ENCODE measurements at places on chromosomes 7 and 10.

DNA sequence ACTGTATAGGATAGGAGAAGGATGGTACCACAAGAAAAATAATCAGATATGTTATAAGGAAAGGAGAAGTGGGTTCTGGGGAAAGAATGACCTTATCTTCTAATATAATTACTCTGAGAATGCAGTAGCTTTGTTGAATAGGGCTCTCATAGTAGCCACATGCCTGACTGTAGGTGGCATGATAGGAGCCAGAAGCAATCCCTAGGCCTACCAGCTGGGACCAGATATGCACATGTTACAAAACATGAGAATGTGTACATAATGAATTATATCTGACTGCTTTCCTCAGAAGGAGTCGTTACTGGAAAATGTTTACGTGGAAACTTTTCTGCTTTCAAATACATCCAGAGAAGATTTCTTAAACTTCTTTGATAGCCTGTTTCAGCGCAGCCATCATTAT, 53.2 kb upstream of the FAM3C start:
- DNase-seq = no peak

GRCh38 chr10:73644767-73645166, 3.5 kb upstream of the MYOZ1 start:
- DNase-seq = no peak

DNA sequence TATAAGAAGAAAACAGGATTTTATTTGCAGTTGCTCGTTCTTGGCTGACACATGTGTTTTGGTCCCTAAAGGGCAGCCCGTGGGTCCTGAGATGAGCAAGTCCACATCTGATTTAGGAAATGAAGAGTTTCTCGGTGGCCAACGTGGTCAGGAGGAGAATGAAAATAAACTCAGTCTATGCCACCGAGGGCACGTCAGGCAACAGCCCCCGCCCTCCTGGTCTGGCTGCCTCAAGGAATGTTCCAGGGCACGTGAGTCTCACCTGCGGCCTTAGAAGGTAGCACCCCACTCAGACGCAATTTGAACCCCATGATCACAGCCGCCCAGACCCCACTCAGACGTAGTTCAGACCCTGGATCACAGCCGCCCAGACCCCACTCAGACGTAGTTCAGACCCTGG, 197.2 kb downstream of the ADARB2 start:
- no peak for DNase-seq

DNA sequence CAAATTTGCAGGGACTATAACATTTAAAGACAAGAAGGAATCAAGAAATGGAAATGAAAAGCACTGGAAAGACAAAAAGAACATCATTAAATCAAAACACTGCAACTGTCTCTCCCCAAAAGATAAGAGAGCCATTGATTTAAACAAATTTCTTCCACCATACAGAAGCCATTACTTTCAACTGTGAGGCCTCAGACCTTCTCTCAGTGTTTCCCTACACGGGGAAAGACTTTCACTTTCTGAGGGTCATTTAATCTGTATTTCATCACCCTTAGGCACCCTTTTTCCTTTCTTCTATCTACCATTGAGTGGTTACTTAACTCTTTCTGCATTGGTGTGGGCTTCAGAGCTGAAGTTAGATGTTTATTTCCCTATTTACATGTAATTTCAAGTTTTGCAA, 47.5 kb downstream of the CCDC172 start:
- DNase-seq = no peak

- DNase-seq = no peak
Observed at GRCh38 chr7:132778761-132779160, 202.5 kb upstream of the PLXNA4 start.

DNA sequence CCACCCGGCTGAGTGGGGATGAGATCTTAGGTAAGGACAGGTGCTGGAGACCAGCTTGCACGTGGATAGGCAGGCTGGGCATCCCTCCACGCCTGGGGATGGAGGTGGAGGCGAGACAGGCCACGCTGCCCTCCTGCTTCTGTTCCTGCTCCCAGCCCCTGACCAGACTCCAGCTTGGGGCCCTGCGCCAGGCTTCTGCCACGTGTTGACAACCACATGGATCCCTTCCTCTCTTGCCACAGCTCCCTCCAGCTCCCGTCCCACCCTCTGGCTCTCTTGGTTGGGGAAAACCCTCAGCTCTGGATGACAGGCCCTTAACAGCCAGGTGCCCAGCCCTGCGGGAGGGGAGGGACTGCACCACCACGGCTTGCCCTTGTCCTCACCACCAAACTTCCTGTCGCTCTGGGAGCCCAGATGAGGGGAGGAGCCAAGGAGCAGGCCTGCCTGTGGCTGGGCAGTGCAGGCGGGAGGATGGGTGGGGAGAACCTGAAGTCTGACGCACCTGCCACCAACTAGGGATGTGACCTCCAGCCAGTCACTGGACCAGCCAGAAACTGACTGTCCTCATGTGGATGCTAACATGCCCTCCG, 36.0 kb downstream of the KCNH2 start:
- peak; percentile 73 for DNase-seq

- DNase-seq = no peak
Observed at GRCh38 chr7:6376820-6377219, 70.9 kb downstream of the DAGLB start.

- no peak for DNase-seq
Observed at GRCh38 chr10:70498970-70499835, 20.6 kb downstream of the PALD1 start.

DNA sequence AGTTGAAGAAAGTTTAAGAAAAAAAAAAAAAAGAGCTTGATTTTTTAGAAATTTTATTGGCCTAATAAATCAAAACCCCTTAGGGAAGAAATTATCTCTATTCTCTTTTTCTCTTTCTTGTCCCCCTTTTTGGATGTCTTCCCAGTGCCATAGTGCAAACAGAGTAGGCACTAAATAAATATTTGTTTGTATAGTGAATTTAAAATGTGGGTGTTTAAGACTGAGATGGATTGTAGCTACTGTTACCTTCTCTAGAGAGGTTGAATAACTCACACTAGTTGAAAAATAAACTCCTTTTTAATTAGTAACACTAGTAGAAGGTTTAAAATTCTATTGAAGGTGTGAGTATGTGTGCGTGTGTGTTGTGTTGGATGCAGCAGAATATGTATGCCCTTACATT, 783.8 kb downstream of the NXPH1 start:
- DNase-seq = no peak

- no peak for DNase-seq
Observed at GRCh38 chr7:158176561-158177173, 411.0 kb downstream of the PTPRN2 start.

- DNase-seq = no peak
Observed at GRCh38 chr7:1939434-1940401, 269.6 kb downstream of the ELFN1 start.

GRCh38 chr7:47386273-47386835, 195.6 kb downstream of the TNS3 start:
- no peak for DNase-seq

GRCh38 chr10:127998501-127999144, 91.7 kb downstream of the PTPRE start:
- no peak for DNase-seq

GRCh38 chr7:156172638-156173037, 360.4 kb upstream of the SHH start:
- DNase-seq = no peak

DNA sequence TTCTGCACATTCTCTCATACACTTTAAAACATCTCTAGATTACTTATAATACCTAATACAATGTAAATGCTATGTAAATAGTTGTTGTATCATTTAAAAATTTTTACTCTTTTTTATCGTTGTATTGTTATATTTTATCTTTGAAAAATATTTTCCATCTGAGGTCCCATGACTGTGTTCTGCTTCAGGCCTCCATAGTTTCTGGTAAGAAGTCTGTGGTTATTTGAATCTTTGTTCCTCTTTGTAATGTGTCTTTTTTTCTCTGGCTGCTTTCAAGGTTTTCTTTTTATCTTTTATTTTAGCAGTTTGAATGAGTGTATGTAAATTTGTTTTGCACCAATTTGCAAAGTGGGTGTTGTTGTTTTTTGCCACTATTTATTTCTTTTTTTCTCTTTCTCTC, 263.1 kb downstream of the RPS24 start:
- no peak for DNase-seq

DNA sequence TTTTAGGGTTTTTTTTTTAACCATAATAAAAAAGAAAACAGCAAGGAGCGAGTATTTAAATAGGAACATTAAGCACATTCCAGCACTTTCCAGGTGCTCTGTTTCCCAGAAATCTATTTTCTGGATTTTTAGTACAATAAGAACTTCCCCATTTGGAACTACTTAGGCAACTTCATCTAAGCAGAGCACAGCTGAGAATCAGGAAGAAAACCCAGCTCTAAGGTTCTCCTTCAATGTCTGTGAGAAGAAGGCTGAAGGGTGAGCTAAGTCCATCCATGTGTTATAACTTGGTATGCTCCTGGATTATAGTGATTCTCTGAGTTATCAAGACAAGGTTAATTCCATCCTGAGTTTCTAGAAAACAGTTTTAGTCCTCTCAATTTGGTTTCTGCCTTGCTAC, 181.9 kb downstream of the CYP26A1 start:
- DNase-seq = no peak

GRCh38 chr10:112797197-112797596, 152.8 kb upstream of the TCF7L2 start:
- DNase-seq = no peak

DNA sequence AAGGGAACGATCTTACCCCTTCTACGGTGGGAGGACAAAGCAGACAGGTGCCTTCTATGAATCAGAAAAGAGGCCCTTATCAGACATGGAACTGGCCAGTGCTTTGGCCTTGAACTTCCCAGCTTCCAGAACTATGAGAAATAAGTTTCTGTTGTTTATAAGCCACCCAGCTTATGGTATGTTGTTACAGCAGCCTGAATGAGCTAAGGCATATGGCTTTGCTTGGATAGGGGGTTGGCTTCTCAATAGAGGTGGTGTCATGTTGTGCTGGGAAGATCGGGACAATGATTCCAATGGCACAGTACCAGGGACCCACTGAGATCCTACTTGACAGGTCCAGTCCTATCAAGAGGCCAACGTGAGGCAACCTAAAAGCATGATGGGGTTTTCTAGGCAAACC, 183.4 kb upstream of the BMPER start:
- no peak for DNase-seq

- peak; percentile 54 for DNase-seq
Observed at GRCh38 chr10:124917428-124918190, 24.3 kb upstream of the ZRANB1 start.

- DNase-seq = no peak
Observed at GRCh38 chr10:119135513-119135881, 30.0 kb downstream of the SFXN4 start.

GRCh38 chr10:83517456-83517855, 621.9 kb upstream of the GHITM start:
- no peak for DNase-seq

DNA sequence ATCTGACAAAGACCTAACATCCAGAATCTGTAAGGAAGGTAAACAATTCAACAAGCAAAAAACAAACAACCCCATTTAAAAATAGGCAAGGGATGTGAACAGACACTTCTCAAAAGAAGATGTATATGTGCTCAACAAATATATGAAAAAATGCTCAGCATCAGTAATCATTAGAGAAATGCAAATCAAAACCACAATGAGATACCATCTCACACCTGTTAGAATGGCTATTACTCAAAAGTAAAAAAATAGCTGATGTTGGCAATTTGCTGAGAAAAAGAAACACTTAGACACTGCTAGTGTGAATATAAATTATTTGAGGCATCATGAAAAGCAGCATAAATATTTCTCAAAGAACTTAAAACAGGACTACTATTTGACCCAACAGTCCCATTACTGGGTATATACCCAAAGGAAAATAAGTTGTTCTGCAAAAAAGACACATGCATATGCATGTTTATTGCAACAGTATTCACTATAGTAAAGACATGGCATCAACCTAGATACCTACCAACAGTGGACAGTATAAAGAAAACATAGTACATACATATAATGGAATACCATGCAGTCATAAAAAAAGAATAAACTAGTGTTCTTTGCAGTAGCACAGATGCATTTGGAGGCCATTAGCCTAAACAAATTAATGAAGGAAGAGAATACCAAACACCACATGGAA, 980.1 kb downstream of the KCNMA1 start:
- no peak for DNase-seq

- no peak for DNase-seq
Observed at GRCh38 chr10:102283488-102283887, 38.2 kb downstream of the GBF1 start.

DNA sequence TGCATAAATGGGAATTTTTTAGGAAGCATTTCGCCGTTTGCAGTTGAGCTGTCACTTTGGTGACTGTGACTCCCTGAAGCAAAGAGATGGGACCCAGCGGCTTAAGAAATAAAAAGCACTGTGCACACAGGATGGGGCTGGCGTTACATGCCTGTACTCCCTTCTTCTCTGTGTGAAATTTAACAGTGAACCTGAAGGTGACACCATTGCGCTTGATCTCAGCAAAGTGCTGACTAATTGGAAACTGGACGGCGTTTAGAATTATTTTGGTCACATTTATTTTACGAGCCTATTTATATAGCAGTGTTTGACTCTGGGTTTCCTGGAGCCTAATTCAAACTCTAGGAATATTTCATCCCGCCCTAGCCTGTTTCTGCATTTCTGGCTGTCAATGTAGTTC, 146.2 kb downstream of the PAXIP1 start:
- no peak for DNase-seq

GRCh38 chr10:72812415-72812752, 81.2 kb upstream of the OIT3 start:
- DNase-seq = no peak

GRCh38 chr7:107164092-107164491, 4.7 kb upstream of the HBP1 start:
- no peak for DNase-seq

- DNase-seq = no peak
Observed at GRCh38 chr7:152751449-152752141, 8.0 kb upstream of the ACTR3B start.

- DNase-seq = no peak
Observed at GRCh38 chr10:91380873-91381256, 29.3 kb upstream of the HECTD2 start.

DNA sequence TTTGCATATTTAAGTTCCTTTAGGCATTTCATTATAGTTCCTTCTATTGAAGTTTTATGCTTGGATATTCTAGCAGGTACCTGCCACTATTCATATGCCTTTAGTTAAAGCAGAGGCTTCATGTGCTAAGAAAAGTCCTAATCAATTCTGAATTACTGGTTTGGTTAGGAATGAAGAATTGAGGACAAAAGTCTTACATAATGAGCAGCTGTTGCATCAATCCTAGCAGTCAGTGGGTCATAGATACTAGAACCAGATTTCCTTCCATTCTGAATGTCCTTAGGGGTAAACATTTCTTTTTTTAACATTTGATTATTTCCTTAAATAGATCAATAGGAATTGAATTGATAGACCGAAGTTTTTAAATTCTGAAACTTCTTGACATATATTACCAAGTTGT, 59.2 kb downstream of the CDK13 start:
- no peak for DNase-seq

GRCh38 chr7:77907281-77907680, 108.7 kb downstream of the PHTF2 start:
- DNase-seq = no peak

- DNase-seq = no peak
Observed at GRCh38 chr7:107818622-107819021, 15.6 kb upstream of the SLC26A3 start.

Data from heart right ventricle (tissue), 16 donors.